Trophoblast cell (in vitro differentiated cells and primary cell): ENCODE measurements at places on chromosomes 7 and 10.

DNA sequence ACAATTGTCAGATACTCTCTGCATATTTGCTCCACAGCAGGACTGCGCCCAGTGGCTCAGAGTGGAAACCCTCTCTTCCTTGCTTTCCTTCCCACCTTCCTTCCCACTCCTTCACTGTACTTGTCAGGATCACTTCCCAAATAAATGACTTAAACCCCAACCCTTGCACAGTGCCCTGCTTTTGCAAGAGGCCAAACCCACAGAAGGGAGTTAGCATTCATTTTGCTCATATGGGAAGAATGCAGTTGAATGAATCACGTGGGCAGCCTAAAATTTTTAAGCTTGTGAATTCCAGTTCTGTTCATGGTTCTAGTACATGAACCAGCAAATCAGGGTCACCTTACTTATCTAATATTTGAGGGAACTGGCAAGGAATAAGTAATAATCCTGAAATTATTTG lies 47.7 kb upstream of the SFMBT2 start:
- peak; percentile 9 for DNase-seq

- no peak for DNase-seq
Measured at GRCh38 chr7:33926535-33926934, 21.2 kb downstream of the BMPER start.

DNA sequence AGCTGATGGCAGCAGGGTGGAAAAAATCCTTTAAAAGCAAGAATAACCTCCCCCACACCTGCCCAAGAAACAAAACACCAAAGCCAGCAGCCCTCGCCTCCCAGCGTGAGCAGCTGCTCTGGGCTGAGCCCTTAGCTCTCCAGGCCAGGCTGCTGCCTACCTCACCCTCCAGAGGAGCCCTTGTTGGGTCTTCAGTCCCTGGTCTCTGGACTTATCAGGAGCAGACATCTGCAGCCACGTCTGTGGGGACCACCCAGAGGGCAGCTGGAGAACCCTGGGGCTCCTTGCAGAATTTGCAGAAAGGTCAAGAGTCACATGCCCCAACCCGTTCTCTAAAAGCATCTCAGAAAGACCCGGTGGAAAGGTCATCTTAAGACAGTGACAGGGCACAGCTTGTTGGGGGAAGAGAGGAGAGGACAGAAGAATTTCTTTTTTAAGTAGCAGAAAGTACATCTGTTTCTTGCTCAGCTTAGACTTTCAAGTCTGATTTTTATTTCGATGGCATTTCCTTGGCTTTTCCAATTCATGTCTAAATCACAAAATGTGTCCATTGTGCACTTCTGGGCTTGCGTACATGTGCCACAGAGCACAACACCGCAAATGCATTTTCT lies 425.7 kb upstream of the NFE2L3 start:
- DNase-seq, result no peak

DNA sequence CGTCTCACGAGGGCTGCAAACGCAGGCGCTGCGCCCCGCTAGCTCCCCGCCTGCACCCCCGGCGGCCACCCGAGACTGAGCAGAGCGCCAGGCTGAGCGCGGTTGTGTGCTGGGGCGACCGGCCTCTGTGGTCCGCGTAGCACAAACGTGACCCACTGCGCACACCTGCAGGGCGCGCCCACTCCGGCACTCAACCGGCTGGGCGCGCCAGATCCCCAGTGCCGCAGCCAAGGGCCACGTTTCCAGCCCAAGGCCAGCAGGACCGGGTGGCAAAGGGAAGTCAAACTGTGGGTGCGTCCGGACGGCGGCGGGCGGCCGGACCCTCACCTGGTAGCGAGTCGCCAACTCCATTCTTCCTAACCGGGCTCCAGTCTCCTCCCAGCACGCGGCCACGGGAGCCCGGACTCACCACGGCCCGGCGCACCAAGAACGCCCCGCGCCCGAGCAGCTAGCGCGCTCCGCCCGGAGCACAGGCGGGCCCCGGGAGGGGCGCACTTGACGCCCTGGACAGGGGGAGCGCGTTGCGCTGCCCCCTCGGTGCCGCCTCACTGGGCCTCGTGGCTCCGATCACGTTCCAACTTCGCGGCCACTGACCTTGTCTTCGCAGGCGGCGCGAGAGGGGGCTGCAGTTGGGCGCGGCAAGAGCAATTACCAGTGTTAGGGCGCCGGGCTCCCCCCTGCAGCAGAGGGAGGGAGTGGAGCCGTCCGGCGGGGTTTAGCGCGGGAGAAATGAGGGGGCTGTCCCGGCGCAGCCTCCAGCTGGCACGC lies at the start of gene CDCA7L:
CDCA7L (minus strand) TSS at position 446 of the 768 bp plus-strand sequence; CDS start at position 351, 95 bp downstream.
- peak; percentile 69 for DNase-seq

- DNase-seq, result no peak
Measured at GRCh38 chr7:63114371-63114985, 884.2 kb upstream of the ZNF722 start.

GRCh38 chr7:120053390-120053961 lies 219.5 kb upstream of the KCND2 start:
- no peak for DNase-seq

- no peak for DNase-seq
Measured at GRCh38 chr10:109947111-109947920, 24.0 kb upstream of the XPNPEP1 start.

DNA sequence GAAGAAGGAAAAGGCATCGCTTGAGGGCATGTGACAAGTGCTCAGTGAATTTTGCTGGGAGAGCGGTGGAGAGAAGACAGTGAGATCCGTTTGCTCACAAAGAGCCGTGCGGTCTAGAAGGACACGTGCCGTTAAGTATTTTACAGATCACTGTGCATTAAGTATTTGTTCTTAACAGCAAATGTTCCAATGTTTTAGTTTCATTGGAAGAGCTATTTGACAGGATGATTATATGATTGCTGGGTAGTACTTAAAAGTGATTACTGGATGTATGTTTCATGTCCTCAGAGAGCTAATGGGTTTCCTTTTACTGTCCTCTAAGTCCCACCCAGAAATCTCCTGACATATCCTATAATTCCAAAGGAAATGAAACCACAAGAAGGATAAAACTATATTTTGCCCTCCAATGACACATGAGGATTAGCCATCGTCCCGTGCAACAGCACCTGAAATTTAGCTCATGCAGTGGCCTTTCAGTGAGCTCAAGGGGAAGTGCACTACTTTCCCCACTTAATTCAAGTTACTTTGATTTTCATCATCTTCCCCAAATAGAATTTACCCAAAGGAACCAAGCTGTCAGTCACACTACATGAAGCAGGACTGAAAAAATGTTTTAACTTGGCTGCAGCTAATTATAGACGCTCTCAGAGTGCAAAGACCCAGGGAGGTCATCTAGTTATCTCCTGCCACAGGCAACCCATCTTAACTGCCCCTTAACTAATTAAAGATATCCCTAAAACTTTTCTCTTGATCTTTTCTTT lies 80.3 kb downstream of the KLF6 start:
- peak; percentile 28 for DNase-seq

- DNase-seq, result peak; percentile 15
Measured at GRCh38 chr7:17493446-17493845, 195.0 kb downstream of the AHR start.

GRCh38 chr7:32937344-32938174 lies 19.7 kb upstream of the FKBP9 start:
- no peak for DNase-seq

DNA sequence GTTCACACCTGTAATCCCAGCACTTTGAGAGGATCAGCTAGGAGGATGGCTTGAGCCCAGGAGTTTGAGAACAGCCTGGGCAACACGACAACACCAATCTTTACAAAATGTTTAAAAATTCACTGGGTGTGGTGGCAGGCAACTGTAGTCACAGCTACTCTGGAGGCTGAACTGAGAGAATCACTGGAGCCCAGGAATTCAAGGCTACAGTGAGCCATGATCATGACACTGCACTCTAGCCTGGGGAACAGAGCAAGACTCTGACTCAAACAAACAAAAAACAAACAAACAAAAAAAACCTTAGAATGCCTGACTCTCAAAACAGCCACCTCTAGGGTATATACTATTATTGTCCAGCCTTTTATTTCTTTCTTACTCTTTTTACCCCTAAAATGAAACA lies 56.5 kb upstream of the PAPSS2 start:
- DNase-seq, result no peak

DNA sequence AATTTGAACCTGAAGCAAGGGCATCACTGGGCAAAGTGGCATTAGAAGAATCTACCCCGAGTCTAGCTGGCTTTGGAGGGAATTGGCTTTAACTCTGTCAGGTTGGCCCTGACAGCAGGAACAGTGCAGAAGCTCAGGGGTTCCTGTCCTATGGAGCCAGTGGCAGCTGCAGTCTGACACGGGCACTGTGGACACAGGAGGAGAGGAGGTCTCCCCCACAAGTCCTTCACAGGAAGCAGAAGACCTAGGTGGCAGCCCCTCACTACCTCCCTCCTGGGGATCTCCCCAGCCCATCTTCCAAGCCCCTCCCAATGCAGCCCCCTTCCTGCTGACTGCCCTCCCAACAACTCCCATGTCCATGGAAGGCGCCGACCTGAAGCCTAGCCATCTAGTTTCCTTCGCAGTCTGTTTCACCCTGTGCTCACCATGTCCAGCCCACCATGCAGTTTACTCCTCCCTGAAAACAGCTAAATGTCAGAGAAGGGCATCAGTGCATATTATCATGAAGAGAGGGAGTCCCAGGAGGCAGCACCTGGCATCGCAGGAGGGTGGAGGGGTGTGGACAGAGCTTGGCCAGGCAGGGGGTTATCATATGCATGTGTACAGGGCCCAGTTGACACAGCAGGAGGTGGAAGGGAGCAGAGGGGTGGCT lies 17.9 kb upstream of the GDF10 start:
- DNase-seq, result no peak

- no peak for DNase-seq
Measured at GRCh38 chr7:117021366-117021765, 68.1 kb downstream of the ST7 start.

DNA sequence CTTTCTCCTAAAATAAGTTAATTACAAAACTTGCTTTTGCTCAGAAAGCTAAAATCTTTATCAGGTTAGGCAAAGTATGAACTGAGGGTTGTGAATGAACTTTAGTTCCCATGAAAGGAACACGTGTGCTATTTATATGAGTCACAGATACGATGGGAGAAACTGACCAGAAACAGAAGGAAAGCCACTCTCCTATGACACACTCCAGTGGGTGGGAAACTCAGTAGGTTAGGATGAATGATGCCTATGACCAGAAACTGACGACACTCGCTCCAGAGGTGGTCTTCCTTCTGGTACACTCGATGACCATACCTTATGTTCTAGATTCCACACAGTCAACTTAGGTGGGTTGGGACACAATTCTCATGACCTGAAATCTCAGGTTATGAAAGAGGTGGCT lies 215.7 kb upstream of the INHBA start:
- peak; percentile 10 for DNase-seq

- DNase-seq, result no peak
Measured at GRCh38 chr10:124912101-124912886, 29.6 kb upstream of the ZRANB1 start.

DNA sequence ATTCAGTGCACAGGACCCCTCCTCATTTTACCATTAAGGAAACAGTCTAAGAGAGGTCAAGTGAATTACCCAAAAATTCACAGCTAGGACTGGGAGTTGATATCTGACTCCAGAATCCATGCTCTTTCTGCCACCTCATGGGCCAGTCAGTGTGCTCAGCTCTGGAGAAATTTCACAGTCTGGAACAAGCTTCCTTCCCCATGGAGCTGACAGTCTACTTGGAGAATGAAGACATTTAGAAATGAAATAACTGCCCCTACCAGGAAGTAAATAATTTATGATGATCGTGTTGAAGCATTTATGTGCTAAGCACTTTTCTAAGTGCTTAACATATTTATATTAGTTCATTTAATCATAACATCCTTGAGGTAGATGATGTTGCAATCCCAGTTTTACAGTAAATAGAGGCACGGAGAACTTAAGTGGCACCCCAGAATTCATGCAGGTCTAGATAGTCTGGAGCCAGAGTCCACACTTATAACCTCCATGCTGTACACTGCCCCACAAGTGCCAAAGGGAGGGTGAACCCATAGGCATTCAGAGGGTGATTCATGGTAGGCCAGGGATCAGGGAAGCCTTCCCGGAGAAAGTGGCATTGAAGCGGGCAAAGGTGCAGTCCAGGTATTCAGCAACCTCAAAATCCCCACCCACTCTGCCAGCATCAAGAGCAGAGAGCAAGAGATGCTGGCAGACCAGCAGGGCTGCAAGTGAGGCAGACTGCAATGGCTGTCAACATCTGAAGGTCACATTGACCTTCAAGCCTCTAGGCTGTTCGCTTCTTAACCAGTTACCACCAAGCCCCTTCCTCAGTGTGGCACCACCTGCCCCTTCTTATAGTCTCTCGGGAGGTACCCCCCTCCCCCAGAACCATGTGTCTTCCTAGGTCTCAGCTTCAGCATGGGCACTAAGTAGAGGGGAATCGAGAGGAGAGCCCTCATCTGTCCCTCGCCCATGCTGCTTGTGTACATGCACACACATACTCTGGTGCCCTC lies 38.4 kb upstream of the LRRC4 start:
- DNase-seq, result no peak

DNA sequence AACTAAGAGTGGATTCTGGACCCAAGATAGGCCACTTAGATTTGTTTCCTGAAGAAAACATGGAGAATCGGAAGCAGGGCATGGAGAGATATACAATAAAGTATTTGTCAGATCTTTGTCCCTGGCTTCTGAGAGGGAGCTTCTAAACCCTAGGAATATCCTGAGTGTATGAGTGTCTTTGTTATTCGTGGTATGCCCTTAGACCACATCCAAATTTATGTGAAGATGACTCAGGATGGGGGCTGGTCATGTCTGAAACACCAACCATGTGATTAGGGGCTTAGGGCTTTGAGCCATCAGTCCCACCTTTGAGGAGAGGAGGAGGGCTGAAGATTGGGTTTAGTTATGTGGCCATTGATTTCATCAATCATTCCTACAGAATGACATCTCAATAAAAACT lies 69.7 kb upstream of the PLPP4 start:
- DNase-seq, result no peak

GRCh38 chr10:124886195-124886594 lies 55.7 kb upstream of the ZRANB1 start:
- DNase-seq, result no peak

- DNase-seq, result no peak
Measured at GRCh38 chr7:104530251-104530650, 201.8 kb downstream of the LHFPL3 start.

DNA sequence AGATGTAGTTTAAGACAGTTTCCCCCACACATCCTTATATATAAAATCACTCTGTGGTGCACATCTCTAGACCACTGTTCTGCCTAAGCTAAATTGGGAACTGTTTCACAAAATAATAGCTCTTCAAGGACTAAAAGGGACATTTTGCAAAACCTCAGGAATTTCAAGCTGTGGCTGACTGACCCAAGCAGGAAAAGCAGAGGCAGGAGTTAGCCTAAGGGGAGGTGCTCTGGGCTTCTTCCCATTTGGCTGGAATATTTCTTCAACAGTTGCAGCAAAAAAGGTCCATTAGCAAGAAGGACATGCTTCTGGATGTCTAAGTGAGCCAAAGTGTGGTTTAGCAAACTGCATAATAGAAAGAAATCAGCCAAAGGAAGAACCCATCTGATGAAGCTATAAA lies 551.2 kb upstream of the ANKRD30A start:
- no peak for DNase-seq

GRCh38 chr10:13779748-13780147 lies 193.0 kb downstream of the PRPF18 start:
- peak; percentile 89 for DNase-seq

GRCh38 chr7:70812511-70812910 lies 319.4 kb upstream of the GALNT17 start:
- no peak for DNase-seq

- peak; percentile 93 for DNase-seq
Measured at GRCh38 chr10:127338399-127339110, 142.2 kb upstream of the INSYN2A start.
